ENCODE measurements at places on chromosomes 6 and 20. TPM values are rescaled to one million over a fixed set of nuclear protein-coding genes. Genes with fewer than 3 reads are reported as not detected.

TREML2 gene
- total RNA-seq, result not detected

BFSP1 gene
- total RNA-seq, result 0.98 TPM

GABRR1 gene
- not detected for total RNA-seq

RIPOR3 gene
- 6.9 TPM for total RNA-seq

KIFC1 gene
- 123 TPM for total RNA-seq

XRN2 gene
- total RNA-seq, result 123 TPM

DNA sequence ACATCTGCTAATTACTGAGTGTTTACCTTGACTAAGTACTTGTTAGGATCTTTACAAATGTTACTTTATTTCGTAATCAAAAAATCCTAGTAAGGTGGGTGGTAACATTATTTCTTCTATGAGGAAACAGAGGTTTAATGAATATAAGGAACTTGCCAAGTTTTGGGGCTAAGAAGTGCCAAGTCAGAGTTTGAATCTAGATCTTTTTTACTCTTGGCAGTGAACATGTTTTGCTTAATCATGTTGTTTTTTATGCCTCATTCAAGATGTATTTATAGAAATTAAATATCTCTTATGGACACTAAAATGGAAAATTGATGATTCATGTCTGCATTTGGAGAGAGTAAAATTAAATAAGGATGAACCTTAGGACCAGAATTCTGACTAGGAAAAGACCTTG is 393.7 kb downstream of the UTRN start:
- DNase-seq, result no peak

DNA sequence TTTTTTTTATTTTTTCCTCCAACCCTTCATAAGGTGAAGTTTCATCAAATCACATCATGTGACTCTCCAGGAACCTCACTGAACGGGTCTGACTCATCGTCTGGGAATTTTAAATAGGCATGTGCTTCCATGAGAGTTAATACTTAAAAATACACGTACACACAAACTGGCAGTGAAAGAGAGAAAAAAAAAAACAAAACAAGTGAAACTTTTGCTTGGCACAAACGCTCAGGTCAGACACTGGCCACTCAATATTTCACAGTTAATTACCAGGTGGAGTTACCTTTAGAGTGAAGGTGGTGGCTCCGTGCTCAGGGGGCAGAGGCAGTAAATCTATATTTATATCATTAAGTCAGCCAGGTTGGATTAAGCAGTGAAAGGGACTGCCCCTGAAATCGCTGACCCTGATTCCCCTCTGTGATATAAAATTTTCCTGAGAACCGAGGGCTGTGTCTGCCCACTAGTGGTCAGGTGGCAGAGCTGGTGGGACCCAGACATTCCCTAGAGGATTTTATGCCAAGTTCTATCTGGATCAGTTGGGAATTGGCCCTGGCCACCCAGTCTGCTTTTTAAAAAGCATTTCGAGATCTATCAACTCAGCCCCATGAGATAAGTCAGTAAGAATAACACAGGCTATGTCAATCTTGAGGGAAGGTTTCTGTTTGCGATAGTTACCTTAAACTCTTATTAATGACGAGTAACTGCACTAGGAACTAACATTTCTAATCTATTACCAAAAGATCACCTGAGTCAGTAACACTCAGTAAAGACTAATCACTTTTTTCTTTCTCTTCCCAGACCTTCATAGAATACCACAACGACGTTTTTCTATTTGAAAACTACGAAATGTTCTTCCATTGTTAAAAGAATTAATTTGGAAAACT is 259.1 kb downstream of the HDGFL1 start:
- no peak for DNase-seq

GRCh38 chr20:25306991-25307903 is 59.4 kb downstream of the PYGB start:
- no peak for DNase-seq

DNA sequence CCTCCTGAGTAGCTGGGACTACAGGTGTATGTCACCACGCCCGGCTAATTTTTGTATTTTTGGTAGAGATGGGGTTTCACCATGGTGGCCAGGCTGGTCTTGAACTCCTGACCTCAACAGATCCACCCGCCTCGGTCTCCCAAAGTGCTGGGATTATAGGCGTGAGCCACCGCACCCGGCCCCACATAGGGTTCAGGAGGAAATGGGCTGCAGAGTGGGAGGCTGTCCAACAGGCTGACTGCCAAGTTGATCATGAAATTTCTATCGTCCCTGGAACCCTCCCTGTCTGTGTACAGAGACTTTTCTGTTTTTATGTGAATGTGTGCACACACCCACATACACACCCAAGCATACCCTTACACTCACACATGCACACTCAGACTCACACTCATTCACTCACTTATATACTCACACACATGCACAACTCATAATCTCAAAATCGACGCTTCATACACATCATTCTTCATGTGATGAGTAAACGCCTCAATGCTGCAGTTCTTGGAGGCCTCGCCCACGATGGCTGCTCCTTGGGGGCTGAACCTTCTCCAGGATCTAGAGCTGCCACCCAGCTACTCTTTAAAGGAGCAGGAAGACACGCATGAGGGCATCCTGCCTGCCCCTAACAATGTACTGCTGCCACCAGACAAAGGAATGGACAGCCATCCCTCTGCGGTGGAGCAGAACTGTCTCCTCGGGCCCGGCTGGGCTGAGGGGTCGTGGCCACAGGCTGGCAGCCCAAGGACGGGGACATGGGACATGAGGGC is 35.6 kb downstream of the SUN5 start:
- no peak for DNase-seq

DNA sequence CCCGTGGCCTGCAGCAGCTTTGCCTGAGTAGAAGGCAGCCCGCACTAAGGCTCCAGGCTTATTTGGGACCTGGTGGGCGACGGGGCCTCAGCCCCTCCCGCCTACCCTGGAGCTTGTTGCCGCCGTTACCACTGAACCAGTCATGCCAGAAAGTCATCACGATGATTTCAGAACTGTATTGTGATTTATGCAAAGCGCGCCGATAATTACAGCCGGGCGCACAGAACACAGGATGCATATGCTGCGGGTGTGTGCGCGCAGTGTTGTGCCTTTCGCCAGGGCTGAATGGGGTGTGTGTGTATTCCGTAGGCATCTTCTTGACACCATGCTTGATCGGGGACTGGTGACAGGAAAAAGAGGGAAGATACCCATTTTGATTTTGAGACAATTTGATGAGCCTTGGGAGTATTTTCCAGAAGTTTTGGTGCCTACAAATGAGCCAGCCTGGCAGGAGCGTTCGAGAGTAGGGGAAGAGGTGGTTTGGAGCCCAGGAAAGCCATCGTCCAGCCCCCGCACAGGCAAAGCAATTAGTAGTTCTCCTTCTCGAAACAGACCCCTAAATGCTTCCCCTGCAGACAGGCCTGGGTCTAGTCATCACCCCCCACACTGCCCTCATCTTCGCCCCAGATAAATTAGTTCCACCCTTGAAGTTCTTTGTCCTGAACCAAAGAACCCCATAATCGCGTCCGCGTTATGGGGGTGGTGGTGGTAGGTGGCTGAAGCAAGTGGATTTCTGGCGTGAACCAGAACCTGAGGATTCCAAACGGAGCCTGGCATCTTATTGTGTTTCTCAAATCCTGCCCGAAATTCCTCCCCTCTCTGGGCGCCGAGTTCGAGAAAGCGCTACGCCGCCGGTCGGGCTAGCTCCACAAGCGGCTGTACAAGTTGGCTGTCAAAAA is 1.9 kb upstream of the NR2E1 start:
- no peak for DNase-seq

GRCh38 chr6:24307881-24308280 is 50.0 kb downstream of the DCDC2 start:
- no peak for DNase-seq

DNA sequence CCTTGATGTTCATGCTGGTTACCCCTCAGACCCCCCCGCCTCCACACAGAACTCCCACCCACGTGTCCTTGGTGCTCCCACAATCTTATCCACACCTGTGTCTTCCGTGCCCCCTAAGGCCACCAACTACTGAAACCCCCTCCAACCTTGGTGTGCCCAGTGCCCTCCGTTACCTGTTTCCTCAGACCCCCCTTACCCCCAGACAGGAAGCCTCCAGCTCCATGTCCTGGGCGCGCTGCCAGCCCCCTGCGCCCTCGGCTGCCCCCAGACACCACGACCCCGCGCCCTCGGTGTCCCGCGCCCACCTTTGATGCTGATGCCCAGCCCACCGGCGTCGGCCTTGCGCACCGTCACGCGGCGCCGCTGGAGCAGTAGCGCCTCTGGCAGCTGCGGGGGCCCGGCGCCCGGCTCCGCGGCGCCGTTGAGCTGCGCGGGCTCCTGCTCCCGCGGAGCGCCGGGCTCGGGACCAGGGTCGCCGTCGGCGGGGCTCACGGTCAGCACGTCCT is 504 bp downstream of the SNTA1 start:
- DNase-seq, result no peak

DNA sequence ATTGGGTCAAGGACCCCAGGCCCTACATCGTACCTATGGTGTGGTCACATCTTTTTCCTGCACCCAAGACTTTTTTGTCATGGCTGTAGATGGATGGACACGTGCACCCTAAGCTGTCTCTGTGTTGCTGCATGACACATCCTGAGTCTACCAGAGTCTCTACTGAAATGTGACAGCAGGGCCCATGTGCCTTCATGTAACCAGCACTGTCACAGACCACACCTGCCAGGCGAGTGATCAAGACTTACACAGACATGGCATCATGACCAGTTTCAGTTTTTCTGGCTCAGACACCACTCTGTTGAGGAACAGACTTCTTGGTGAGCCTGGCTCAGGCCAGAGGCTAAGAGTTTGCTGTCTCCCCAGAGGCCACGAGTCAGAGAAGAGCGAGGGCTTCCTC is 7.6 kb downstream of the PRND start:
- DNase-seq, result no peak

GRCh38 chr6:29995340-29995777 is 53.0 kb downstream of the HLA-A start:
- DNase-seq, result no peak

GRCh38 chr6:117829594-117830319 is 77.3 kb upstream of the SLC35F1 start:
- no peak for DNase-seq
